Cortex of kidney (tissue), 1 donor: ENCODE measurements at places on chromosomes 4 and X.

DNA sequence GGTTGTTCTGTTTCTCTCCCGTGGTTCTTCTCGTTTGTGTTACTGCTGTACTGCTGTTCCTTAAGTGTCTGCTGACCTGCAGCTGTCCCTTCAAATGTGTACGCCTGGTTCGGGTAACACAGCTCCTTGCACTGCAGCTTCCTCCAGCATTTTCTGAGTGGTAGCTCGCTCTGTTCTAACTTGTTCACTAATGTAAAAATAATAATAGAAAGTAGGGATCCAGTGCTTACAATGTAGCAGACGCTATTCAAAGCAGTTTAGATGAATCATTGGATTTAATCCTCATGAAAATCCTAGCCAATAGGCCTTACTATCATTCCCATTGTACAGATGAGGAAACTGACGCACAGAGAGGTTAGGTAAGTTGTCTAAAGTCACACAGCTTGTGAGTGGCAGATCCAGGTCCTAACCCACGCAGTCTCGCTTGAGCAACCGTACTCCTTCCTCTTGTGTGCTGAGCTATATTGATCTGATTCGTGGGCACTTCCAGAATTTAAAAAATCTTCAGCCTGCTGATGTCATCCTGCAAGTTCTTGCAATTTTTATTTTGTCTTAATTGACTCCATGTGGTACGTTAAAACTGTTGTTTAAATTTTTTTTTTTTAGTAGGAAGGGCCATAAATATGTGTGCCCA, 448.2 kb upstream of the FAT1 start:
- no peak for DNase-seq

DNA sequence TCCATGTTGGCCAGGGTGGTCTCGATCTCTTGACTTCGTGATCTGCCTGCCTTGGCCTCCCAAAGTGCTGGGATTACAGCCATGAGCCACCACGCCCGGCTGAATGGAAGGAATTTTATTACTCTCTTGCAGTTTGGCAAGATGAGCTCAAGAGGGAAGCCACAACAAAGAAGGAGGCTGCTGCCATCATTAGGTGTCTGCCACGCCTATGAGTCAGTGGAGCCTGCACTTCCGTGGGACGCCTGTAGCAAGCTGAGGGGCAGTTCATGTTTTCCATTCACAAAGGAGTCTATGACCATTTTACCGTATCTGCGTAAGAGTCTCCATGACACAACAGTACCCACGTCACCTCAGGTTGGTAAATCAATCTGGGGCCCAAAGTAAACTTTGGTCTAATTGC, 51.2 kb upstream of the CHRNA9 start:
- no peak for DNase-seq

- no peak for DNase-seq
These were observed 84.9 kb downstream of the MAML3 start for GRCh38 chr4:140069066-140069465.

- DNase-seq = no peak
These were observed 186.5 kb downstream of the MSL3 start for GRCh38 chrX:11944501-11944900.

DNA sequence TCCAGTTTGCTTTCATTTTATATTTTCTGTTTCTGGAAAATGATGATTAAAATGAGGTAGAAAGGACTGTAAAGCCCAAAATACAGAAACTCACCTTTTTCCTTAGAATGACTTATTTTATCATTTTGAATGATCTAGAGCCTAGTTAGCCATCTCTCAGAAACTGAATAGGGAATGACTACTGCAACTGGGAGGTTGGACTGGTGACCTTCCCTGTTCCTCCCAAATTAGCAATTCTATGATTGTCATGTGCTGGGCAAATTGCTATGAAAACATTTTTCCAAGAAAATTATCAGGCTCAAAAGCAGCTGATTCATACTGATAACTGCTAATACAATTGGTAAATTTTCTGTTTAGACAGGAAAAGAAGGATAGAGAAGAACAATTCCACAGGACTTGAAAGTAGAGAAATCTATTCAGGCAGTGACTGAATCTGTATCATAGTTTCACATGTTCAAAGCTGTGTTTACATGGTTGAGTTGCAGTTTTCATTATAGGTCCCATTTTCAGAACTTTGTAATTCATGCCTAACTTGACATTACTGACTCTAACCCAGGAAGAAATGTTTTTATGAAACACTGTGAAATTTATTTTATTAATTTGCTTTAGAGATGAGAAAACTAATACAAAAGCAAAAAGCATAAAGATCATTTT, 43.4 kb upstream of the SEC24B start:
- no peak for DNase-seq

- no peak for DNase-seq
These were observed 12.5 kb downstream of the L1CAM start for GRCh38 chrX:153873282-153874084.
